Lower leg skin (tissue), 4 donors: ENCODE measurements at places on chromosomes 3 and 15. TPM values are rescaled to one million over a fixed set of nuclear protein-coding genes. Genes with fewer than 3 reads are reported as not detected.

C3orf85 gene
- total RNA-seq, result not detected

STRC gene
- total RNA-seq, result 0.38 TPM

TMCO5A gene
- not detected for total RNA-seq

GOLGA6L4 gene
- 1.0 TPM for total RNA-seq

MYO1E gene
- total RNA-seq, result 134 TPM

DNA sequence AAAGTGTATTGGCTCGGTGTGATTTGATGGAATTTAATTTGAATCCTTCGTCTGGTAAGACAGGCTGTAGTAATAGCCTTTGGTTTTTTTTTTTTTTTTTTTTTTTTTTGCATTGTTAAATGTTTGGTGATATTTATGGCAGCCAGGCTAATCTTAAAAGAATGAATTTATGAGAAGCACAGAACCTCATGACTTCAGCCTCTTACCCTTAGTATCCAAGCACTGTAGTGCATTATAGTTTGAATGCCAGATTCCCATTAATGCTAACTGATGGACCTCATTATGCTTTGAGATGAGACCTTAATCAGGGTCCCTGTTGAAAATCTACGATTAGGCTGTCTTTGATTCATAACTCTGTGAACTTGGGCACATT, 110.6 kb upstream of the SAMMSON start:
- no peak for DNase-seq

GRCh38 chr3:134685929-134686802, 35.3 kb upstream of the KY start:
- DNase-seq, result no peak

GRCh38 chr15:101244036-101244781, 7.6 kb downstream of the CHSY1 start:
- no peak for DNase-seq

DNA sequence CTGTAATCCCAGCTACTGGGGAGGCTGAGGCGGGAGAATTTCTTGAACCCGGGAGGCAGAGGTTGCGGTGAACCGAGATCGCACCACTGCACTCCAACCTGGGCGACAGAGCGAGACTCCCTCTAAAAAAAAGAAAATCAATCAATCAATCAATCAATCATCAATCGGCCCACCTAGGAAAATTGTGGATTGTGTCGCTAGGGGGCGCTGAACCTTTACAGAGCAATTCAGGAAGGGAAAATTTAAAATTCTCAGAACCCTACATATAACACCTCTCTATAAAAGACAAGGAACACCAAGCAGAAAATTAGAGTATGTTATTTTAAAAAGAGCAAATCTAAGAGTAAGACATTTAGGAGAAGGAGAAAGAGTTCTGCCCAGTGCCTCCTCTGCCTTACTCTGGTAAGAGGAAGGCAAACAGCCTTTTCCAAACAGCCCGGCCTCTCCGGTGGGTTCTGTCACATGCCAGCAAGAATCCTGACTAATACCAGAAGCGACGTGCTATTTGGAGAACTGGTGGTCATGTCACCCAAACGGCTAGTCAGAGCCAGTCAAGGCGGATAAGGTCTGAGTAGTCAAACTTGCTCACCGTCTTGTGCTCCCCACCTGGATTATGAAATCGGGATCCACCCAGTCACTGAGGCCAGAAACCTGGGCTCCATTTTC, 22.3 kb upstream of the SMCO1 start:
- DNase-seq, result no peak

DNA sequence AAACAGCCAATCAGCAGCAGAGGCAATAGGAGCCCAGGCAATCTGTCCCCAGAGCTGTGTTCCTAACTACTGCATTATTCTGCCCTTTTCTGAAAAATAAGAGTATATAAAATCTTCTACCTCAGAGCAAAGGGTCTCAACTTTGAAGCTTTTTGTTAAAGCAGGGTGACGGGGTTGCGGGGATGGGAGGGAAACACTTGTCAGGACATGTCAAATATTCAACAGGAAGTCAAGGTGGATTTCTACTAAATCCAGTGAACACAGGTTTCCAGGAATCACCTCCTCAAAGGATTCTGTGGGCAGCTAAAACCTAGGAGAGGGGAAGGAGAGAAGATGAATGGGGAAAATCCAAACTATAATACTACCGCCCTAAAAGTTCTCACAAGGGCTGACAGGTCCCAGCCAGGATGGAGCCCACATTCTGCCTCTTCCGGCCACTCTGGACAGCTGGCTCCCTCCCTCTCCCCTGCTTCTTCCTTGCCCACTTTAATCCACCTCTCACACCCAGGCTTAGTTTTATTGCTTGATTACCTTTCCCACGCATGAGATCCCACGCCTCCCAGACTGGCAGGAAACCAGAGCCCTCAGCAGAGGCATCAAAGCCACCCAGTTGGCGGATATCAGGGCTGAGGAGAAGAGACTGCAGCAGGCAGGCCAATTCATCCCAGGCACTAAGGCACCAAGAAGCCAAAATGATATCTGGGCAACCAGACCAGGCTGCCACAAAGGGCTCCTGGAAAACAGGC, 77.2 kb downstream of the OSBPL10 start:
- no peak for DNase-seq

DNA sequence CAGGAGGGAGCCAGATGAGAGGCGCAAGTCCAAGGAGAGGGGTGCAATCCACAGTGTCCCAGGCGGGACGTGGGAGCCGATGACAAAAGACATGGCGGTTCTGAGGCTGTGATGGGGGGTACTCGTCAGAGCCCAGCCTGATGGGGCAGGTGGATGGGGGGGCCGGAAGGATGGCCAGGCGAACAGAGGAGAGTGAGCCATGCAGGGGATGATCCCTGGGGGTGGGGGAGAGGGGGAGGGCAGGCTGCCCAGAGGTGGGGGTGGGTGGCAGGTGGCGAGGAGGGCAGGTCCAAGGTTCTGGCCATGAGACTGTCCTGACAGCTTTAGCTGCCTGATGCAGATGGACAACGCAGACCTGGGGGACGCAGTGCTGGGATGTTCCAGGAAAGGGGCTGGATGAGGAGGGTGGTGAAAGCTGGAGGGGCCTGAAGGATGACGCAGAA, 8.9 kb upstream of the CSPG4 start:
- no peak for DNase-seq

DNA sequence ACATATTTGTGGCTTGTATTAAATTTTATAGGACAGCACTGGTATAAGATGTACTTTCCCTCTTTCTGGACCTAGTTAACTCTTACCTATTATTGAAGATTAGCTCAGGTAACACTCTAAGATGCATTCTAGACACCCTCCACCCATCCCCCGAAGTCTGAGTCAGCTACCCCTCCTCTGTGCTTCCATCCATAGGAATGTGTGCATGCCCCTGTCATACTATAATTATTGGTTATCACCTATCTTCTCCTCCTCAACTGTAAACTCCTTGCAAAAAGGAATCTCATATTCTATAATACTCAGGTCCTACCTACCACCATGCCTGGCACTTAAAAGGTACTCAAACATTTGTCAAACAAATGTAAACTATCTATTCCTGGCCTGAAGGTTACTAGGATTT, 3.0 kb downstream of the PEAK1 start:
- DNase-seq, result no peak

DNA sequence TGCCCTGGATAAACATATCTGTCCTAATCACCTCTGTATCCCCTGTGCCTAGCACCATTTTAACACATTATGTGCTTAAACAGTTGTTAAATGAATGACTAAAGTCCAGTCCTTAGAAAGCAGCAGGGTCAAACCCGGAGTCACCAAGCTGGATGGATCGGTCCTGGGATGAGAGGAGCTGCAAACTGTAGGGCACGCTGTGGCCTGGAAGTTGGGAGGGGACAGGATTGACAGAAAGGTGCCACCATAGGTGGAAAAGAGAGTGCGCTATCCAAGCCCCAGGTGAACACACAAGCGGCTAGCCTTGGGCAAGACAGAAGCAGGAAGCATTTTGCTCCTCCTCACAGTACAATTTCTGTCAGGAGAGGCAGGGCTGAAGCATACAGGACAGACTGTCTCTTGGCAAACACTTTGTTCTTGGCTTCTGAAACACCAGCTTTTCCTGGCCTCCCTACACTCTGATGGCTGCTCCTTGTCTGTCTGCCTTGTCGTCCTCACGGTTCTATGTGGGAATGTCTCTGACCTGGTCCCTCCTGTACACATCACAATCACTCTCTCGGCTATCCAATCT, 48.4 kb upstream of the KY start:
- DNase-seq, result no peak

DNA sequence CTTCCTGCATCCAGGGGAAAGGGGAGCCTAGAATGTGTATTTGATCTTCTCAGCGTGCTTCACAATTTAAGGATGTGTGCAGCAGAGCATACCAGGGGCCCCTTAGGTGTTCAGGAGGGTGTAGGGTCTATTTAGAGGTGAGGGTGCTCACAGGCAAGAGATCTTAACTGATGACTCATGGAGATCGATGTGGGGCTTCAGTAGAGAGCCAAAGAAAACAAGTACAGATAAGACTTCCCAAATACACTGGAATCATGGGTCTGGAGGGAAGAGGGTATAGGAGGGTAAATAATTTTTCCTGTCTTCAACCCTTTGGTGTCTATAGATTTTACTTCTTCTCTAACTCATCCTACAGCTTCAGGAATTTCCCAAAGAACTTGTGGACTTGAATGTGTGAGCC, 170.2 kb upstream of the LRRC3B start:
- no peak for DNase-seq

DNA sequence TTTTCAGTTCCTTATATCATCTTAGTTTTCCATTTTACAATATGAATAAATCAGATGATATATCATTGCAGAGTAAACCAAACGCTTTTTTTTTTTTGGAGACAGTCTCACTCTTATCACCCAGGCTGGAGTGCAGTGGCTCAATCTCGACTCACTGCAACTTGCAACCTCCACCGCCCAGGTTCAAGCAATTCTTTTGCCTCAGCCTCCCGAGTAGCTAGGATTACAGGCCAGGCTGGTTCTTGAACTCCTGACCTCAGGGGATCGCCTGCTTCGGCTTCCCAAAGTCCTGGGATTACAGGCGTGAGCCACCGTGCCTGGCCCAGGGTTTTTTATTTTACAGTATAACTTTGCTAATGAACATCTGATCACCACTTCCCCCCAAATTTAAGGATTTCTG, 5.9 kb upstream of the EBLN2 start:
- DNase-seq, result no peak

DNA sequence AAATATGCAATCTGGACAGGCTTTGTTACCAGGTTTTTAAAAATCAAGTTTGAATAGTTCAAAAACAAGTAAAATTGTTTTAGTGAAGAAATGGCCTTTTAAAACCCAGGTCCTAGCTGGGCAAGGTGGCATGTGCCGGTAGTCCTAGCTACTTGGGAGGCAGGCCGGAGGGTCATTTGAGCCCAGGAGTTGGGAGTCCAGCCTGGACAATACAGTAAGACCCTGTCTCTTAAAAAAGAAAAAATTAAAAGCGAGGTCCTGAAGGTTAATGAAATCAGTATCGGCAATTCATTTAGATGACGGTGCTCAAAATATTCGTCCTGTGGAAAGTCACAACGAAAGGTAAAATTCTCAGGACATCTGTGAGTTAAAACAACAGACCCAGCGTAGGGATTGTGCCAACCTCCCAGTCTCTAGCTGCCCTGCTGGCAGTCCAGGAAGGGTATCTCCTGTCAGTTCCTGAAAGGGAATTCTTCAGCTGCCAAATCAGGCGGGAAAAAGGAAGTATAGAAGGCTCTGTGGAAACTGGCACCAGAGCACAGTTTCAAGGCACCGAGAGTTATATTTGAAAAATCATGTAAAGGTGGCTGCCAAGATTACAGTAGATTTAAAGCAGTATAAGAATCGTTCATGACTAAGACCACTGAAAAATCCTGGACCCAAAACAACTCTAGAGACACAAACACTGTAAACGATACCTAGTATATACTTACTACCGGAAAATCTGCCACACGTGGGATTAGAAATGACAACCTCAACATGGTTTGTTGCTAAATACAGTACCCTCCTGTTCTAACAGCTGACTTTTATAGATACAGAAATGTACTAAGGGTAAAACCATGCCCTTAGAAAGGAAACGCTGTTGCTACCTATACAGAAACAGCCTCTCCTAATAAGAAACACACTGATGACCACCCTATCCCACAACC, 1.2 kb upstream of the ABHD17C start:
- DNase-seq, result no peak

GRCh38 chr15:80404761-80405553, 775 bp downstream of the ARNT2 start:
- no peak for DNase-seq
